Stimulated activated CD4-positive, alpha-beta T cell treated with anti-CD3 and anti-CD28 coated beads, Interleukin-4, amount 100 ng/mL, for 48 hours (primary cell): ENCODE measurements at places on chromosomes 13 and 19.

GRCh38 chr13:52838433-52839107 lies 9.9 kb downstream of the PCDH8 start:
- DNase-seq: no peak

- no peak for DNase-seq
Measured at GRCh38 chr13:59960683-59961082, 203.0 kb downstream of the DIAPH3 start.

DNA sequence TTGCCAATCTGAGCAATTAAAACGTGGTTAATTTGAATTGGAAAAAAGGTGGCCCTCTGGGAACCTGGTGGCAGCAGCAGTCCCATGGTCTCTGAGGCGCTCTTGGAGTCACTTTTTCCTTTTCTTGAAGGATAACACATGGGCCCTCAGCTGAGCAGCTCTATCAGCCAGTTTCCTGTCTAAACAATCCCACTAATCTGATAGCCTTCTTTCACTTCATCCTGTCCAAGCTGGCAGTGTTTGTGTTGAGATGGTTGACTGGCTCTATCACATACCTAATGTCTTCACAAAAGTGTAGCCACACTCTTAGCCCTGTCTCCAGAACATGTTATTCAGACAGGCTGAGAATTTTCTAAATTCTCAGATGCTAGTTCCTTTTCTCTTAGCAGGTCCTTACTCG lies 10.7 kb downstream of the MZT1 start:
- no peak for DNase-seq

DNA sequence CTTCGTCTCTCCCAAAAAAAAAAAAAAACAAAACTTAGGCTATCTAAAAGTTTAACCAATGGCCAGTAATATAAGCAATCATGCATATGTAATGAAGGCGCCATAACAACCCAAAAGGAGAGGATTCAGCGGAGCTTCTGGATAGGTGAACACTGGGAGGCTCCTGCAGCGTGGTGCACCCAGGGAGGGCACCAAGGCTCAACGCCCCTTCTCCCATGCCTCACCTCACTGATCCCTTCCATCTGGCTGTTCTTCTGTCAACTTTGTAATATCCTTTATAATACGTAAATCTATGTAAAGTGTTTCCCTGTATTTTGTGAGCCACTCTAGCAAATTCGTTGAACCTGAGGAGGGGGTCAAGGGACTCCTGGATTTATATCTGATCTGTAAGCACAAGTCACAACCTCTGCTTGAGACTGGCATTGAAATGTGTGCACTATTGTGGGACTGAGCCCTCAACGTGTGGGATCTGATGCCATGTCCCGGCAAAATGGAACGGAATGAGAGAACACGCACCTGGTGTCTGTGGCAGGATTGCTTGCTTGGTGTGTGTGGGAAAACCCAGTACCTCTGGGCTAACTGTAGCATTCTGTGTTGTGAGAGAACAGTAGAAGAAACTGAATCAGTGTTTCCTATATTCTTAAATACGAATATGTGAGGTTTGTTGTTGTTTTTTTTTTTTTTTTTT lies 521 bp upstream of the ZNF665 start:
- no peak for DNase-seq

DNA sequence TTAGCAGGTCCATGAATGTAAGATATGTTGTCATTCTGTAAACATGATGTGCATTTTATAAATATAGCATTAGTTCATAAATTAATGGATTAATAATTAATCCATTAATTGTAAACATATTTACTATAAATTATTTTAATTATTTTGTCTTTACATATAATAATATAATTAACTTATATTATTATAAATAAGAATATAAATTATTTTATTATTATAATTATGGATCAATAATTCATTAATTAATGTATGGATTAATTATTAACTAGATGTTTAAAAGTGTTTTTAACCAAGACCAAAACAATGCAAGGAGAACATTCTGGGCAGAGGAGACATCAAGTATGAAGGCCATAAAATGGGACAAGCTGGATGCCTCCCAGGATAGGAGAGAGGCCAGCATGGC lies 72.0 kb downstream of the RUBCNL start:
- DNase-seq: no peak
